ENCODE measurements at places on chromosomes 1 and 21. TPM values are rescaled to one million over a fixed set of nuclear protein-coding genes. Genes with fewer than 3 reads are reported as not detected.

SPOCD1 gene
- polyA plus RNA-seq: 0.19 TPM

VAV3 gene
- 149 TPM for polyA plus RNA-seq

TNFRSF18 gene
- 0.43 TPM for polyA plus RNA-seq

SLC35E2B gene
- 81.4 TPM for polyA plus RNA-seq

OLFM3 gene
- polyA plus RNA-seq: 27.0 TPM

GUCA2B gene
- polyA plus RNA-seq: not detected

- no peak for DNase-seq
Measured at GRCh38 chr1:231751415-231751814, 124.8 kb downstream of the DISC1 start.

DNA sequence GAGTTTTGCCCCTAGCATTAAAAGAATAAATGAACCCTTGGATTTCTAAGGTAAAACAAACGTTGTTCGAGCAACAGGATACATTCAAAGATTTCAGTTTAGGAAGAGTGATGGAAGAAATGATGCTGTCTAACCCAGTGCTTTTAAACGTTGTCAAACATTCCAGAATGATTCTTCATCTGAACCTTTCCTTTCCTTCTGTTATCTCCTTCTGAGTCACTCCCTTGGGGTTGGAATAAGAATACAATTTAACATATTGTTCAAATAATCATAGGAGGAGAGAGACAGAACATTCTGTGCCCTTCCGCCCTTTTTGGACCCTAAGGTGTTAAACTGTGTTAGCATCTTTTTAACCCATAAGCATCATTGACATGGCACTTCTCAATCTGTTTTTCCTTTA is 61.1 kb upstream of the RCOR3 start:
- no peak for DNase-seq

DNA sequence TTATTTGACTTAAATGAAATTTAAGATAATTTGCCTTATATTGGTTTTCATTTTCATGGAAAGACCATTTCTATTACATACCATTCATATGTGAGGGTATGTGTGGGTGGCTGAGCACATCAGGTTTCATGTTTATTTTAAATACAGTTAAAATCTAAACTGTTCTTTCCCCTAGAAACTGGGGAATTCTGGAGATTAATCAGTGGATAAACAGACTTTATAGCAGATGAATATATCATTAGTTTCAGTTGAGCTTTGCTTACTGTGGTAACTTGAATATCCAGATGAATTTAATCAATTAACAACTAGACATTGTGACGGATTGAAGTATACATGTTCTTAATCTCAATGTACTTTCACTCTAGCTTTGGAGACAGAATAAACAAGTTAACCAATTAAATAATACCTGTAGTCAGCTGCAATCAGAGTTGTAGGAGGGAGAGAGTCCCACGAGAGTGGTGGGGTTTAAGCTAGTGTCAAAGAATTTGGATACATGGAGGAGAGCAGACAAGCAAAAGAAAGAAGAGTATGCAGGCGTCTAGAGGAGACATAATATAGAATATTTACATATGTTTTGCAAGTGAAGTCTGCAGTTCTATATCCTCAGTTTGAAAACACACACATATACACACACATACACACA is 97.6 kb downstream of the PDE4B start:
- no peak for DNase-seq

DNA sequence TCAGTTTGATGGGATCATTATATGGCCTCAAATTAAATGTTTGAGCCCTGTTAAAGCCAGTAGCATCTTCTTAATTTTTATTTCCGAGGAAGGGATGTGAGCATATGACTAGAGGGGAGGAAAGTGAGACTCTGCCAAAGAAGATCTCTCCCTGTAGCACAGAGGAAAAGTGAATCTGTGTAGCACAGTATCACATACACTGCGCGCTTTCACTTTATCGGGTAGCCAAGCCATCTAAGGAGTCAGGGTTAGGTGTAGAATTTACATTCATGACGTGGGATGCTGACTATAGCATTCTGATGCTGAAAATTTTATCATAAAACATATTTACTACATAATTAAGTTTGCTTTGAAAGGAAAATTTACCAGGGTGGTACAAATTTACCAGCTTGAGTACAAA is 24.0 kb downstream of the LRRC8D start:
- no peak for DNase-seq

DNA sequence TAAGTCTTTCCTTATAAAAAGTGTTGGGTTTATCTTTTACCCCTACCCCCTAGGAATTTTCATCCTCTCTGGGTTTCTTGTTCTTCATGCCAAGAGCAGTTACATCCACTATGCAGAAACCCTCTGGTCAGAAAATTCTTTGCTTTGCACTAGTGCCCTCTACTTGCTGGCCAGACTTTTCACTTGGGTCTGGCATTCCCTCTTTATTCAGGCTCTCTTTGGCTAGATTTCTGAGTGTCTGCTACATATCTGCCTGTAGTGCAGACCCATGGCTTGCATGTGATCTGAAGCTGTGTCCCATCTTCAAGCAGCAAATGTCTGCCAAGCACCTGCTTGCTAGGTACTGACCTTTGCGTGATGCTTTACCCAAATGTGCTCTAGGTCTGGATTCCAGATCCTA is 237.0 kb downstream of the GPATCH2 start:
- DNase-seq: no peak

DNA sequence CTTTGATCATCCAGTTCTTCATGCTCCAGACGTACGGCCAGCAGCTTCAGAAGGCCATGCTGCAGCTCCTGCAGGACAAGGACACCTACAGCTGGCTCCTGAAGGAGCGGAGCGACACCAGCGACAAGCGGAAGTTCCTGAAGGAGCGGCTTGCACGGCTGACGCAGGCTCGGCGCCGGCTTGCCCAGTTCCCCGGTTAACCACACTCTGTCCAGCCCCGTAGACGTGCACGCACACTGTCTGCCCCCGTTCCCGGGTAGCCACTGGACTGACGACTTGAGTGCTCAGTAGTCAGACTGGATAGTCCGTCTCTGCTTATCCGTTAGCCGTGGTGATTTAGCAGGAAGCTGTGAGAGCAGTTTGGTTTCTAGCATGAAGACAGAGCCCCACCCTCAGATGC is 32.5 kb downstream of the MX1 start:
- no peak for DNase-seq

DNA sequence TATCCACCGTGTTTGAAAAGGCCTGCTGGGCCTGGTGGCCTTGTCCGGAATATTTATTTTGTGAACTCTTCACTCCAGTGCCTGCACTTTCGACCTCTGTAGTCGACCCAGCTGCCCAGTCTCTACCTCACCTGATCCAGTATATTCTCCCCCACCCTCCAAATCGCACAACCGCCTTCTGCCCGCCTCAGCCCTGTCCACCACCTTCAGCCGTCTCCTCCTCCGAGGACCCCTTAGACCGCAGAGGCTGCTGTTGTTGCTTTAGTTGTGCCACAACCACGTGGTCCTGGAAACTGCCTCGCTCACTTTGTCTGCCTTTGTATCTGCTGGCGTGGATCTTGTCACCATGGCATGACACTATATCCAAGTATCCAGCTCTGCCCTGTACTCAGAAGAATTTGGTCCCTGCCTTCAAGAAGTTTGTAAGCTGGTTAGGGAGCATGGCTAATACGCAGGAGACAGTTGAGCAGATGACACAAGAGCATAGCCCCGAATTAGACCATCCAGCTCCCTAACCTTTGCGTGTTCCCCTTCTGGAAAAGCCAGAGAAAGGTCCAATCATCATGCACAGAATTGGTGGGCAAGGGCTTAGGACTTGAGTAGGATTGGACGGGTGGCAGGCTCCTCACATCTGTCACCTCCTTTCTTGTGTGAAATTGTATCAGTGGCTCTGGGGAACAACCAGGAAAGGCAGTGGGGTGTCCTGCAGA is 1.5 kb downstream of the PHGDH start:
- no peak for DNase-seq

GRCh38 chr21:34981791-34982190 is 67.3 kb downstream of the RUNX1 start:
- no peak for DNase-seq

GRCh38 chr1:54237586-54237985 is 37.6 kb downstream of the MRPL37 start:
- no peak for DNase-seq

GRCh38 chr1:87291107-87291506 is 37.6 kb upstream of the LMO4 start:
- DNase-seq: no peak

DNA sequence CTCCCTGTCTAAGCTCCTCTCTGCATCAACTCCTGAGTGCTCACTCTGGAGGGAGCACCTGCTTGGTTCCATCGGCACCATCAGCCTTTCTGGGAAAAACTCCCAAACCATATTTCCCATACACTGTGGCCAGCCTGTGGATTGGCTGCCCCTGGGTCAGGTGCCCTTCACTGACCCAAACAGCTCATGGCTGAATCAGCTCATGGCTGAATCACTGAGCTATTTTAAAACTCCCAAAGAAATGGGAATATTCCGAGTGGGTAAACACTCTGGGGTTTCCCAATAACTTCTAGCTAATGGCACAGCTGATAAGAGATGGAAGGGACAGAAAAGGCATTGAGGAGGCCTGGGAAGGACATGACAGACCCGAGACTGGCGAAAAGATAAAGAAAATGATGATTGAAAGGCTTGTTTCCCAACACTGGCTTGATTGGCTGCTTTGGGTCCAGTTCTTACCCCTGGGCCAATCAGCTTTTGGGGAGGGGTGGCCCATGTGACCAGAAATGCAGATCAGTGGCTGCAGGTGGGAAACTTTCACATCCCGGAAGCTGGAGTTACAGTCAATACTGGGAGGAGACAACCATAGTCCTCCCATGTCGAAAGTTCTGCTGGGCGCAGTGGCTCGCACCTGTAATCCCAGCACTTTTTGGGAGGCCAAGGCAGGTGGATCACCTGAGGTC is 37.3 kb upstream of the KAZN start:
- DNase-seq: no peak

GRCh38 chr1:174911606-174912005 is 88.1 kb upstream of the CACYBP start:
- DNase-seq: no peak

- DNase-seq: no peak
Measured at GRCh38 chr1:20031161-20031560, 38.8 kb upstream of the PLA2G5 start.

DNA sequence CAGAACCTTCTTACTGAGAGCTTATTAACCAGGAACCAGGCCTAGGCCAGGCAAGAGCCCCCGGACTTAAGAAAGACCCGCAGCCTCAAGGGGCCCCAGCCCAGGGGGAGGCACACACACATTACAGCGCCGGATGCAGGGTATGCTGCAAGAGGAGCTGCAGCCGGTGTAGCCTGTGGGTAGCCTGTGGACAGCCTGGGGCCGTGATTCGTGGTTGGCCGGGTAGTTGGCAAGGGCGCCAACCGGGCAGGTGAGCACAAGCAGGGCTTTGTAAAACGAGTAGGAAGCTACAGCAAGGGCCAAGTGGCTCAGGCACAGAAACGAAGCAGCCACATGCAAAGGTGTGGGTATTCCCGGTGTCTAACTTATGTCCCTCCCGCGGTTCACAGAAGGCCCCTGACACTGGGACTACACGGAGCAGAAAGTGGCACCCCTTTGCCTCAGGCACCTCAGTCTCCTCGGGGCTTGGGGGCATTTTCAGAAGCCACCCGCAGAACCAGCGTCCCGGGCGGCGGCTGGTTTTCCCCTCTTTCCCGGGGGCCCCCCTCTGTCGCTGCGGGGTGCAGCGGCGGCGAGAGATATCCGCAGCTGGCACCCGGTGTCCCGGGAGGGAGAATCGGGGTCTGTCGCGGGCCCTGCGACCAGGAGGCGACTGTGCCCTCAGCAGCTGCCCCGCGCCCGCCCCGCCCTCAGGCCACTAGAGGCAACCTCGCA is 40.8 kb downstream of the KIAA1614 start:
- DNase-seq: no peak

DNA sequence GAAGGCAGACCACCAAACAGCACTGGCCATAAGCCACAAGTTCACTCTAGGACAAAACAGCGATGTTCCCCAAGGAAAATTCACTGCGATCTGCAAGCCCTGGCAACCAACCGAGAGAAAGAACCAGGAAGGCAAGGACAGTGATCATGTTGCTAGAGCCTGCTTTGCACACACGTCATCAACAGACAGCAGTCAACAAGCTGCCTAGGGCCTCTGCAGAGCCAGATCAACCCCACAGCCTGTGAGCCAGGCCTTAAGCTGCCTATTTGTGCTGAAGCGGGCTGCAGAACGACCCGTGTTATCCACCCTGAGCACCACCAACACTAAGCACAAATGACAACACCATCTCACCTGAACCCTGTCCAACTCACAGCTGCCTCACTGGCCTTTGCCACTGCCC is 6.2 kb upstream of the YRDC start:
- no peak for DNase-seq

GRCh38 chr1:155182052-155182550 is 8.5 kb downstream of the TRIM46 start:
- DNase-seq: no peak

- DNase-seq: peak; percentile 56
Measured at GRCh38 chr1:6093071-6093470, 47.4 kb downstream of the KCNAB2 start.
